ENCODE measurements at places on chromosomes 5 and 9. TPM values are rescaled to one million over a fixed set of nuclear protein-coding genes. Genes with fewer than 3 reads are reported as not detected.

- no peak for DNase-seq
These were observed 14.0 kb downstream of the MAP3K1 start for GRCh38 chr5:56829137-56829908.

DNA sequence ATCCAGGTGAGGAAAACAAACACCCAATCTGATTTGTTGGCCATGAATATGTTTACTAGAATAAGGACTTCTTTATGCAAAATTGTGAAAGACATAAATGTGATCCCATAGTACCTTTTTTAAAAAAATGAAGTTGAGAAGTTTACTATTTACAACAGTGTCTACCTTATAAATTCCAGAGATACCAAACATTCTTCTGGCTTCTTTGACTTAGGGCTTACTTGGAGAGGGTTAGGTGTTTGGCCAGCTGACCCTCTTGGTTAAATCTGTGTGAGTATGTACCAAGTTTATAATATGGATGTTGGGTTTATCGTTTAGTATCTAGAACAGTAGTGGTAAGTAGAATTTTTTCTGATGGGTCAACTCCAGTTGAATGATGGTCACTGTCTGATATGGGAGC, 212.3 kb downstream of the DOCK8 start:
- DNase-seq, result no peak

The COL23A1 gene
- 0.05 TPM for polyA plus RNA-seq

The REEP2 gene
- 0.35 TPM for polyA plus RNA-seq

DNA sequence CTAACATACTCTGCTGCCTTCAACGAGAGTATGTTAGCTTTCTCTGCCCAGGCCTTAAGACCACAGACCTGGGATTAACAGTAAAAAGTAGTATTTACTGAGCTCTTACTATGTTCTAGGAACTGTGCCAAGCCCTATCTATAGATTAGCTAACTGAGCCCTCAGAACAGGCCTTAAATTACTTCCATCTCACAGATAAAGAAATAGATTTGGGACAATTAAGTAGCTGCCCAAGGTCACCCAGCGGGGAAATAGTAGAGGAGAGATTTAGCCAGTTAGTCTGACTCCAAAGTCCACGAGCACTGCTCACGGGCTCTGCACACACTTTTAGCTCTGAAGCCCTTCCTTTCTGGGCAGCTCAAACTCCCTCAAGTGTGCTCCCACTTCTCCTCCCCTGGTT, 64.5 kb upstream of the EQTN start:
- no peak for DNase-seq

The TYRP1 gene
- 0.50 TPM for polyA plus RNA-seq

The DCAF12 gene
- polyA plus RNA-seq, result 27.5 TPM

- DNase-seq, result no peak
These were observed 367.5 kb upstream of the BRINP1 start for GRCh38 chr9:119736491-119737454.

- no peak for DNase-seq
These were observed 159.5 kb downstream of the GABRG2 start for GRCh38 chr5:162227075-162227474.

The F12 gene
- polyA plus RNA-seq, result 7.7 TPM

DNA sequence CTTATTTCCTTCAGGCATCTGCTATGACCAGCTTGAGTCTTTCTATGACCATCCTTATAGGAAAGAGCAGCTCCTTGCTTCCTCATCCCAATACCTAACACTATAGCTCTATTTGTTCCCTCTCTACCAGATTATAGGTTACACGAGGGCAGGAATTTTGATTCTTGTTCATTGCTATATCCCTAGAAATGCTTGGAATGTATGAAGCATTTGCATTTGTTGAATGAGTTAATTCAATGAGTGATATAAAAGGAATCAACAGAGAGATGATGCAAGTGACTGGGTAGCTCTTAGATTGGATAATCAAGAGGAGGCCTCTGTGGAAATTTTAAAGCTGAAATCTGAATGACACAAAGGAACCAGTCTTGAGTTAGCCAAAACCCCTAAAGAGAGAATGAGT, 13.9 kb downstream of the ZCCHC9 start:
- DNase-seq, result no peak
